ENCODE measurements at places on chromosomes 1 and 21.

- no peak overlapping the region for H3K27ac ChIP-seq
- no peak for DNase-seq
- no peaks in the 10 kb centered on the region for H3K27me3 ChIP-seq
- no peak overlapping the region for H3K4me3 ChIP-seq
Observed at GRCh38 chr21:24895885-24896734, 711.2 kb downstream of the MRPL39 start.

DNA sequence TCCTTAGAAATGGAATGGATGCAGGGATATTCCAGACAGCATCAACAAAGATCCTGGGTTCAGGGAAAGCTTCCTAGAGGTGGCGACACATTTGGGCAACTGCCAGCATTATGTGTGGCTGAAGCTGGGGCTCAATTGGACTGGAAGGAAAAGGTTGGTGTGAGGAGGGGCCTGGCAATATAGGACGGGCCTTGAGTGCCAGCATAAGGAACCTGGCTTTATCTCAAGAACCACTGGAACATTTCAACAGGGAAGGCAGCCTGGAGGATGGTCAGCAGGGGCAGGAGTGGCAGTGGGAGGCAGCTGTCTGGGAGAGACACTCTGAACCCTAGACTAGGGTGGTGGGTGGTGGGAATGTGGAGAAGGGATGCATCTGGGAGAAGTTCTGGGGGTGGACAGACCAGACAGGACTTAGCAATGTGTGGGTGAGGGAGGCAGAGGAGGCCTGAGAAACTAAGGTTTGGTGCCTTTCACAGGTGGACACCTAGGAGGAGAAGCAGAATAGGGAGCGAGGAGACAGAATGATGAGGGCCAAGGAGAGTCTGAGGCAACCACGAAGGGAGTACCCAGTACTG lies 3.5 kb downstream of the SH3BGRL3 start:
- H3K4me3 ChIP-seq, result no peak overlapping the region
- peak overlapping the region; percentile 54 for H3K27ac ChIP-seq

GRCh38 chr1:24996983-24997893 lies 67.2 kb upstream of the RUNX3 start:
- H3K27ac ChIP-seq, result no peak overlapping the region
- no peak for DNase-seq
- H3K27me3 ChIP-seq, result peaks cover 4% of the 10 kb centered on the region
- no peaks in the 10 kb centered on the region for H3K4me1 ChIP-seq
- no peak overlapping the region for H3K4me3 ChIP-seq

DNA sequence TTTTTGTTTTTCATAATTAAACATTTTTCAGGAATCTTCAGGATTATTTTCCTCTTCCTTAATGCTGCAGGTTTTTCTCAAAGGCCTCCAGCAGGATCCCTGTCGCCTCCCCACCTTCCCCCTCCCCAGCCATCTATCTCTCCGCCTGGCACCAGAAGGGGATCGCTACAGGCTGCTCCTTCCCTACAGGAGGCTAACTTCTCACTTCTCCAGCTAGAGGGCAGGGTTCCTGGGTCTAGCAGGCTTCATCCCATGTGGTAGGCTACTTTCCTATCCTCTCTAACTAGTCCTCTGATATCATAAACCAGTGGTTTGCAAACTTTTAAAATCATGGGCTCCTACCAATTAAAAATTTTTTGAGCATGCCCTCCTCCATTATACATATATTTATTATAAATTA lies 104.1 kb downstream of the KCNN3 start:
- H3K27ac ChIP-seq, result no peak overlapping the region
- H3K27me3 ChIP-seq, result peaks cover 50% of the 10 kb centered on the region
- no peaks in the 10 kb centered on the region for H3K36me3 ChIP-seq

DNA sequence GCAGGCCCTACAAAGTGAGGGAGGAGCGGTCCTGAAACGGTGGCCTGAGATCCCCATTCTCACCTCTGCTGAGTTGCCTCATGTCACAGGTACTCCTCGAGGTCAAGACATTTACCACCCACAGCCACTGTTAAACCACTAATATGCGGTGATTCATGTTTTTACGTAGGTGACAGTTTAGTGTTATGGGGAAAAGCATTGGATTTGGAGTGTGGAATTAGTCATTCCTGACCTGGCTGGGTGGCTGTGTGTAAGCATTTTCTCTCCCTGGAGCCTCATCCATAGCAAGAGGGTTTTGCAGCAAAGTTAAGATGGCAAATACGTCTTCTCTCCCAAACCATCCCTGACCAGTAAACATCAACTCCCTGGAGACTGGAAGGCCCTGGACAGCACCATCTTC lies 57.8 kb upstream of the KCNJ6 start:
- H3K27ac ChIP-seq, result no peak overlapping the region
- no peak overlapping the region for H3K4me3 ChIP-seq
- no peak for DNase-seq
- H3K36me3 ChIP-seq, result no peaks in the 10 kb centered on the region

DNA sequence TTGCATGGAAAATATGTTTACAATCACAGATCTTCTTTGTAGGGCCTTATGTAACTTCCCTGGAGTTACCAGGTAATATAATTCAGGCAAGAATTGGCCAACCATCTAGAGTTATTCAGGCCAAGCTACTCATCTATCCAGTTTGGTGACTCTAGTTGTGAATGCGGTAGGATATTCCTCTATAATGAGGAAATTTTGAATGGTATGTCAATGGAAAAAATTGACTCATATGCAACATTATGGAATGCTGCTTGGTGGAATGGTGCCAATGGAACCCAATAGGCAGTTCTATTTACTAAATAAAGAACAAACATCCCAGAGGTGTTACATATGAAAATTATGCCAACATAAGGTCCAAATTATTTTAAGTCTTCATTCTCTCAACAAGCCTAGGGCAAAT lies 5.6 kb upstream of the TNFSF18 start:
- H3K27ac ChIP-seq, result no peak overlapping the region
- H3K36me3 ChIP-seq, result no peaks in the 10 kb centered on the region
- peaks cover 28% of the 10 kb centered on the region for H3K4me1 ChIP-seq
- no peaks in the 10 kb centered on the region for H3K27me3 ChIP-seq

DNA sequence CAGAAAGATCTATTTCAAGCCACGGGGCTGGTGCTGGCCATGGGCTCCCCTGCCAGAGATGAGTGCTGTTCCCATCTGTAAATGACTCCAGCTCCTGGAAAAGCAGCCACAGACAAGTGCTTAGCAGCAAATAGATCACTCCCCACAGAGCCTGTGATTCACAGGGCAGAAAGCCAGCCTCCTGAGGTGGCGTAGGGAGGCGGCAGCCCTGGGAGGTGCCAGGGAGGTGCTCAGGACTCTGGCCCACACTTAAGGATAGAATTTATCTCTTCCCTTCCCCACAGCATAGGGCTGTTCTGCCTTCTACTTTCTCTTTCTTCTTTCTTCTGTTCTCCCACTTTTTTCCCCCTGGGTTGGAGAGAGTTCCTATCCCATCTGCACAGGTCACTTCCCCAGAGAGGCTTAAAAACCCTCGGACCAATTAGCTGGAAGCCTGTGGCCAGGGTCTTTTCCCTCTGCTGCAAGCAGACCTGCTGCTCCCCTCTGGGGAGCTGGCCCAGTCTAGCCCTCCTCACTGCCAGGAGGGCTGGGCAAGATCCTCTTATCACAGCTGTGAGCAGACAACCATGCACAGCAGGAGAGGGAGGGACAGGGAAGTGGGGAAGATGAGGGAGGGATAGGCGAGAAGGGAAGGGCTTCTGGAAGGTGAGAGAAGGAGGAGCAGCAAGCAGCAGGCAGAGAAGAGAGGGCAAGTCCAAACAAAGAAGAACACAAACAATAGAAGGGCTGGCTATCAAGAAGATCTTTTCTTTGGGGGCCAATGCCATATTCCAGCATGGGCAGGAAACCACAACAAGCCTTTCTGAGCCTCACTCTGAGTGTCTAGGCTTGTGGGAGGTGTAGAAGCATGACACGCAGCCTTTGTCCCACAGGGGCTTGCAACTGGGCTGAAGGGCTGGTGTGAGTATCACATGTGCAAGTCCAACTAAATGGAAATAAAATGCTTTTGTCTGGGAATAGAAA lies 41.0 kb downstream of the KCND3 start:
- DNase-seq, result no peak
- H3K27me3 ChIP-seq, result peaks cover 36% of the 10 kb centered on the region
- H3K4me3 ChIP-seq, result no peak overlapping the region
- H3K27ac ChIP-seq, result no peak overlapping the region
- no peaks in the 10 kb centered on the region for H3K36me3 ChIP-seq
- no peaks in the 10 kb centered on the region for H3K4me1 ChIP-seq

DNA sequence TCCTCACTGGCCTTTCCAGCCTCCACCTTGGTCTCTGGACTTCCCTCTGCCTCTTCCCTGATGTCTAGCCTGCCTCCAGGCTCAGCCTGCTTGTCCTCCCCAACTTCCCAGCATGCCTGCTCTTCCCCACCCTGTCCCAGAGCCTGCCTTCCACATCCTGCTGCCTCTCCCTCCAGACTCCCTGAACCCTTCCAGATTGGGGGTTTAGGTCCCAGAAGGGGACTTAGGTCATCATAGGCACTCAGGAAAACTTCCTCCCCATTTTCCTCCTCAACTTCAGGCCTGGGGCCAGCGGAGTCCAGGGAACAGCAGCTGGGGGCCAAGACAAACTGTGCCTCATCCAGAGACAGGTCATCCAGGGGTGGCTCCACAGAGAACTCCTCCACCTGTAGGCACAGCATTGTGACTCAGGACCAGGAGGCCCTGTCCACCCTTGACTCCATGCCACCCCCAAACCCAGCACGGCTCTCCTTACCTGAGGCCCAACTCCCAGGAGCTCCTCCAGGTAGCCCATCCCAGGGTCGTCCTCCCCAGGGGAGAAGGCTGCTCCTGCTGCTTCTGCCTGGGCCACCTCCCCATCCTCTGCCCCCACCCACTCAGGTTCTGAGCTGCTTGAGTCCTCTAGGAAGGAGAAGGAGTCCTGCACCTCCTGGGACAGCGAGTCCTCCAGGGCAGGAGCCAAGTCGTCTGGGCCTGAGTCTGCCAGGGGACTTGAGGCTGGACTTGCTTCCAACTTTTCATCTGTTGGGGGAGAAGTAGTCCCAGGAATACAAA lies 3.4 kb upstream of the USF1 start:
- no peak for DNase-seq
- H3K27me3 ChIP-seq, result no peaks in the 10 kb centered on the region
- peaks cover 27% of the 10 kb centered on the region for H3K36me3 ChIP-seq
- no peak overlapping the region for H3K27ac ChIP-seq
- H3K4me1 ChIP-seq, result peaks cover 21% of the 10 kb centered on the region

DNA sequence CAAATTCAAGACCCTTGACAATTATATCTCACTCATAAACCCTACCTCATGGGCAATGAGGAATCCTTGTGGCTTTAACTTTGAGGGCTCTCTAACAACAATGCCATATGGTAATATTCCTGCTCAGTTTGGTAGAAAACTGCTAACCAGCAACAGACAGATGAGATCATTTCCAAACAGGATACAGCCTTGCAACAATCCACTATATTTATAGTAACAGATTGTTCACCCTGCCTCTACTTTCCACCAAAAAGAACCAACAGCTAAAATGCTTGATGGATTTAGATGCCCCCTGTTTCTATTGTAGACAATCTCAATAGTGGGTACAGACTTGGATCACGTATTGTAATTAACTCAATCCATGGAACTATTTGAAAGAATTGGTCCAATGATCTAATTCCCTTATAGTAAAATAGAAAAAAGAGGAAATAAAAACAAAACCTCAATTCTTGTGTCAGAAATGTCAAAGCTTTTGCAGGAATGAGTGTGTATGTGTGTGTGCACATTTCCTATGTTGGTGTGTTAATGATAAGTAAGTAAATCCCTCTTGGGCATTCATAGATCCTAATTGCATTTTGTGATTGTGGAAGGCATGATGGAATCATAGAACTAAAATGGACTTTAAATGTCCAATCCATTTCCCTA lies 100.0 kb upstream of the EDEM3 start:
- H3K4me1 ChIP-seq, result no peaks in the 10 kb centered on the region
- H3K36me3 ChIP-seq, result no peaks in the 10 kb centered on the region

- peak within 1 kb of the TSS; percentile 64 for H3K4me3 ChIP-seq
- no peaks in the 10 kb centered on the region for H3K36me3 ChIP-seq
- peak within 1 kb of the TSS; percentile 47 for H3K27ac ChIP-seq
- peak; percentile 71 for DNase-seq
- H3K27me3 ChIP-seq, result peaks cover 89% of the 10 kb centered on the region
Observed at GRCh38 chr1:63322114-63322943, at the start of gene FOXD3. FOXD3 (plus strand) TSS chr1:63322567; CDS start chr1:63323059, 492 bp downstream.

DNA sequence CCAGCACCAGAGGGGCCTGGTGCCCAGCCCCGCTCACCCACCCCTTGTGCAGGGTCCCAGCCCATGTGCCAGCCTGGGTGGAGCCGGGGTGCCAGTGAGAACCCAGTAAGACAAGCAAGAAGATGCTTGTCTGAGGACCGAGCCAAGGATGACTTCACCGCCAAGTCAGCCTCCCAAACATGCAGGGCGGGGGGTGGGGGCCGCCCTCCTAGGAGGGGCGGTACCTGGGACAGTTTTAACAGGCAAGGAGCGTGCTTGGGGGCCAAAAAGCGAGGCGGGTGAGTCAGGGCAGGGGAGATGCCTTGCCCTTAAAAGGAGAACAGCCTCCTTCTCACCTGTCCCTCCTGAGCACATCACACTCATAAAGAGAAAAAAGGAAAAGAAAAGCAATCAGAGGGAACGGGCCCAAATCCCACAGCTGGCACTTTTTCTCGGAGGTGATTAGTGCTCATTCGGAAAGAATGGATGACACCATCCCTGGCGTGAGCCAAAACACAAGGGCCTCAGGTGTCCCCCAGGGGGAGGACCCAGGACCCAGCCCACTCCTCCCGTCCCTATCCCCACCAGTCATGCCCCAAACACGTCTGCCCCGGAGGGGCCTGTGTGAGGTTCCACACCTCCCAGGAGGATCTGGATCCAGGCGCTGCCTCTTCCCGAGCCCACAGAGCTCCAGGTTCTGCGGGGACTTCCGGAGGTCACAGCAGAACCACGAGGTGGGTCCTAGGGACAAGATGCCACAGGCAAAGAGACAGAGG lies 77.6 kb upstream of the IFFO2 start:
- H3K4me3 ChIP-seq, result no peak overlapping the region
- DNase-seq, result no peak
- H3K27me3 ChIP-seq, result peaks cover 30% of the 10 kb centered on the region
- H3K36me3 ChIP-seq, result no peaks in the 10 kb centered on the region
- peaks cover 19% of the 10 kb centered on the region for H3K4me1 ChIP-seq

- no peak overlapping the region for H3K4me3 ChIP-seq
- DNase-seq, result no peak
- H3K27me3 ChIP-seq, result no peaks in the 10 kb centered on the region
- peaks cover 2% of the 10 kb centered on the region for H3K4me1 ChIP-seq
- H3K27ac ChIP-seq, result no peak overlapping the region
Observed at GRCh38 chr1:92085727-92086126, 5.6 kb downstream of the BTBD8 start.
